ENCODE measurements at places on chromosomes 6 and 20. TPM values are rescaled to one million over a fixed set of nuclear protein-coding genes. Genes with fewer than 3 reads are reported as not detected.

Gene SNAP91
- total RNA-seq = not detected

GRCh38 chr20:24289737-24290481 lies 179.5 kb upstream of the SYNDIG1 start:
- no peak for DNase-seq

- DNase-seq = no peak
These were observed 26.2 kb downstream of the MOCS1 start for GRCh38 chr6:39907871-39908575.

DNA sequence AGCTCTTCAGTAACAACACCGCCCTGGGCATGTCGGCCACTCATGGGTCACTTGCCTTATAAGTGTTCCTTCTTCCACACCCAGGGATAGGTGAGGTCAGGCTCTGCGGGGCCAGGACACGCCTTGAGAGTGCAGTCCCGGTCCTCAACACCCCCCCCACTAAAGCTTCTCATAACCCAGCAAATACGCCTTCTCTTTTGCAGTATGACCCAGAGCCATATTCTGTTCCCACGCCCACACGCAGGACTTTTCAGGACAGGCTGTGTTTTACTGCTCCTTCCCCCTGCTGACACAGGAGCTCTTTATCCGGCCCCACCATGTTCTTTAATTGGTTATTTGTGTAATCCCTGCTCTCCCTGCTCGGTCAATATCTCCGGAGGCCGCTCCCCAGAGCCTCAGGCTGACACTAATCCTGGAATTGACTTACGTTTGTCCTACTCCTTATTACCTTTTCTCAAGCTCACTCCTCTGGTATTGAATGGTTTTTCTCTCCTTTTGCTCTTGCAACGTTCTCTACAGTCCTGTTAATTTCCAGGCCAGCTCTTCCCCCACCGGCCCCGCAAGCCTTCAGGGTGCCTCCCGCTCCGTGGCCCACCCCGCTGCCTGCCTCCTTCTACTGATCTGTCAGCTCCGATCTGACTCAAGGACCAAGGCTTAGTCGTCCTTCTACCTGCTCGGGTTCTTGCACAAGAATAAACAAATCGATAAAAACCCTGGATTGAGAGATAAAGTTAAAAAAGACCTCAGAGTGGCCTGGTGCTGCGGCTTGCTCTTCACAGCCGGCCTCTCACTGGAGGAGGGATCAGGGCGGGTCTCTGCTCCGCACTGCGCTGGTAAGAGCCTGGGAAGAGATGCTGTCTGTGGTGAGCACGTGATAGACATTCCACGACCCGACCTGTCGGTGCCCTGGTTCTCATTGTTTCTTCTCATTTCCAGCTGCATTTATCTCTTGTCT lies 357.5 kb downstream of the ZFAND3 start:
- DNase-seq = no peak

DNA sequence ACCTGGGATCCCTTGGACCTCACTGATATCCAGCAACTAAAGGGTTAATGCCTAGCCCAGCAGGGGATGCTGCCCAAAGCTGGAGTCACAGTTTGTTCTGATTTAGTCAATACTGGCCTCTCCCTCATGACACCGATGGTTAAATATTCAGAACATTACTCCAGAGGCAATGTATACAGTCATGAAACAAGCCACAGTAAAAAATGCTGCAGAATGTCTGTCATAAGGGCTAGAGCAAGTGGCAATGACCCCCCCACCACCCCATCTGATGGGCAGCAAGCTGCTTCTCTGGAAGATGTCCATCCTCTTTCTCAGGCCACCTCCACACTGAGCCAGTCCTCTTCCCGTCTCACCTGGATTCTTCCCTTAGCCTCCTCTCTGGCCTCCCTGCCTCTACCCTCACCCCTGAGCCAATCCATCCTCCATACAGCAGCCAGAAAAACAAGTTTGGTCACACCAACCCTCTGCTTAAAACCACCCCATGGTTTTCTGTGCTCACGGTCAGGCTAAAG lies 99.0 kb upstream of the KCNG1 start:
- no peak for DNase-seq

DNA sequence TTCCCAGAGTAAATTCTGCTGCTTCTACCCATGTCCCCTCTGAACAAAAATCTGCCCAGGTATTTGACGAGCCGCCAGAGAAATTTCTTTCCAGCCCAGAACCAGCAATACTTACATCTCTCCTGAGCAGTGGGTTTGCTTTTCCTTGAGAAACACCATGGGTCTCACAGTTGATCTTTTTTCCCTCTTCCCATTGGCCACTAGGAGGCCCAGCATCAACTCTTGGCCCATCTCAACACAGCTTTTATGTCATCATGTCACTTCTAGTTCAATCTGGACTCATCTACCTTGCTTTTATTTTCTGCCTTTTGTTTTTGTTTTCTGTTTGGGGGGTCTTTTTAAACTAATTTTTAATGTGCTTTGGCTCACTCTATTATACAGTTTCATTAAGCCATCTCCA lies 18.8 kb downstream of the MAFB start:
- no peak for DNase-seq

- DNase-seq = no peak
These were observed 42.2 kb downstream of the DTNBP1 start for GRCh38 chr6:15620611-15621010.
